ENCODE measurements at places on chromosomes 7 and 10. TPM values are rescaled to one million over a fixed set of nuclear protein-coding genes. Genes with fewer than 3 reads are reported as not detected.

The ADRA2A gene
- not detected for total RNA-seq

The SPDYE9 gene
- total RNA-seq: not detected

The PNLIPRP1 gene
- not detected for total RNA-seq

The AKR1C8 gene
- total RNA-seq: not detected

The GSTO1 gene
- total RNA-seq: 299 TPM

The HOXA6 gene
- total RNA-seq: 4.3 TPM

The LRRD1 gene
- total RNA-seq: under 0.01 TPM

The PSD gene
- 2.3 TPM for total RNA-seq

The UNCX gene
- not detected for total RNA-seq

The ZNHIT1 gene
- 76.6 TPM for total RNA-seq

The ACTR3C gene
- total RNA-seq: 2.0 TPM

The FAM170B gene
- total RNA-seq: not detected

The FFAR4 gene
- not detected for total RNA-seq

The TBC1D12 gene
- 9.8 TPM for total RNA-seq

The CASTOR2 gene
- 10.1 TPM for total RNA-seq

The IL2RA gene
- total RNA-seq: not detected

The ATRNL1 gene
- not detected for total RNA-seq

The OR13A1 gene
- total RNA-seq: under 0.01 TPM

The SYNPO2L gene
- 0.43 TPM for total RNA-seq

The IL6 gene
- 659 TPM for total RNA-seq

Data from placental pericyte (primary cell).